Fibroblast of skin of right quadriceps (primary cell): ENCODE measurements at places on chromosomes 2 and 18.
A peak's percentile ranks its signal among the peaks of the same experiment; 100 is the strongest.

GRCh38 chr2:126638746-126639145, 17.2 kb upstream of the GYPC start:
- DNase-seq, result no peak

GRCh38 chr2:181848261-181848886, 43.2 kb upstream of the ITPRID2 start:
- DNase-seq, result peak; percentile 3

DNA sequence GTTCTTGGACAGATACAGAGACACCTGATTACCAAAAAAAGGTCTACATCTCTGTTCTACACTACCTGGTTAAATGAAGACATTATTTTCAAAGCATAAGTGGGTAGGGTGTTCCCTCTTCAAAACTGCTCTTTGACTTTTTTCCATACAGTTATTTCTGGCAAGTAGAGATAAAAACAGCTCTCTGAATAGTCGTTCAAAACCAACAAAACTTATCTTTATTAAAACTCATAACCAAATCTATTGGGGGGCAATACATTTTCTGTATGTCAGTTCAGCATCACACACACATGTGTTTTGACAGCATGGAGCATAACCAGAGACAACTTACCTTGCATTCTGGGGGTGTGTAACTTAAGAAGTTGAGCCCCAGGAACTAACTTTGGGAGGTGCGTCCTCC, 149.0 kb upstream of the EPC2 start:
- no peak for DNase-seq

DNA sequence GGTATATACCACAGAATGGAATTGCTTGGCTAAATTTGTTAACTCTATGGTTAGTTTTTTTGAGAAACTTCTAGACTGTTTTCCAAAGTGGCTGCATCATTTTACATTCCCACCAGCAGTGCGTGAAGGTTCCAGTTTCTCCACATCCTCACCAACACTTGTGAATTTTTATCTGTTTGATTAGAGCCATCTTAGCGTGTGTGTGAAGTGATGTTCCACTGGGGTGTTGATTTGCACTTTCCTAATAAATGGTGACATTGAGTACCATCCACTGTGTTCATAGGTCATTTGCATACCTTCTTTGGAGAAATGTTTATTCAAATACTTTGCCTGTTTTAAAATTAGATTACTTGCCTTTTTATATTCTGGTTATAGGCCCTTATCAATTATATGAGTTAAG, 37.5 kb upstream of the HS6ST1 start:
- no peak for DNase-seq

GRCh38 chr18:59096098-59096789, 43.4 kb upstream of the SEC11C start:
- DNase-seq, result no peak

GRCh38 chr2:232124309-232124708, 162.8 kb downstream of the DIS3L2 start:
- DNase-seq, result no peak

- DNase-seq, result no peak
Measured at GRCh38 chr18:55106906-55107305, 147.6 kb upstream of the CCDC68 start.

GRCh38 chr2:239765911-239766310, 259.2 kb downstream of the NDUFA10 start:
- DNase-seq, result no peak

- no peak for DNase-seq
Measured at GRCh38 chr18:69216321-69216720, 184.4 kb upstream of the DOK6 start.

GRCh38 chr2:56449002-56449431, 265.2 kb downstream of the CCDC85A start:
- DNase-seq, result peak; percentile 49

DNA sequence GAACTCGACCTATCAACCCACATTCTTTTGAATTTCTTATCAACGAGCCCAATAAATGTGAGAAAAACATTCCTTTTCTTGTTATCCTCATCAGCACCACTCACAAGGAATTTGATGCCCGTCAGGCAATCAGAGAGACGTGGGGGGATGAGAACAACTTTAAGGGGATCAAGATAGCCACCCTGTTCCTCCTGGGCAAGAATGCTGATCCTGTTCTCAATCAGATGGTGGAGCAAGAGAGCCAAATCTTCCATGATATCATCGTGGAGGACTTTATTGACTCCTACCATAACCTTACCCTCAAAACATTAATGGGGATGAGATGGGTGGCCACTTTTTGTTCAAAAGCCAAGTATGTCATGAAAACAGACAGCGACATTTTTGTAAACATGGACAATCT, 378.2 kb downstream of the STK39 start:
- no peak for DNase-seq

DNA sequence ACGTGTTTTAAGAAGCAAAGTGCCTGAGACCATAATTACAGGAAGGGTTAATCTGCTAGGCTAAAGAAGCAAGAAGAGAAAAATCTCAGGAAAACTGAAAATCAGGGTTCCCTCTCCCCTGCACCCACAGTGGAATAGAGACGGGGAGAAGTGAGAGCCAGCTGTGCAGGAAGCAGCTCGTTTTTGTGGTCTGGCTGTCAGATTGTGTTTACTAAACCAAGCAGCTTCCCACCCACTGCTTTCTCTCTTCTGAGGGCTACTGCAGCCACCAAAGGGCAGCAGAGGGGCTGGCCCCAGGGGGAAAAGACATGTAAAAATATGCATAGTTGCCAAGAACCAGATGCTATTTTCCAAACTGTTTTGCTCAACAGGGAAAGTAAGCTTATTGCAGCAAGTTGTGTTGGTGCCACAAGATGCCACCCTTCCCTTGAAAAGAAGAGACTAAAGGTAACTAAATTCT, 72.6 kb upstream of the THUMPD2 start:
- peak; percentile 82 for DNase-seq

DNA sequence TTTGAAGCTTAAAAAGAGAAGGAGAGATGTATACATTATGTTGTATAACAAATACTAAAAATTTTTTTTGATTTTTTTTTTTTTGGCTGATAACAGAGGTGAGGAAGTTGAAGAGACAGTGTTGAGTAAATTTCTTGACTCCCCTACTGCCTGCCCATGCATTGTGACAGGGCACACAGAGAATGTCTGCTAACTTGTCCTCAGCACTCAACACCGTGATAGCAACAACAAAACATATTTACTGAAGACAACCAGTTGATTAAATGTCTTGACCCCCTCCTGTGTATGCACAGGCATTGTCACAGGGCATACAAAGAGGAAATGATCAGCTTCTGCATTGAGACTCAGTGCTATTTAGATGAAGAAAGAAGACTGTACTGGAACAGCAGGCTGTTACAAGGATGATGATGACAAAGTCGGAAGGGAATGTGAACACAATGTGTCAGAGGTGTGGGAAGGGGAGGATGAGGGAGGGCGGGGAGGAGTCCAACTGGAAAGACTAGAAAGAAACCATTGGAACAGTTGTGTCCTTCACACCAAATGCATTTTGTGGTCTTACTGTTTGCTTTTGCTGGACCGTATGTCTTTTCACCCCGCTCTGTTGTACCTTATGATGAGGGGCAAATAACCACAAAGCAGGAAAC, 89.5 kb downstream of the CERS6 start:
- DNase-seq, result peak; percentile 91

- no peak for DNase-seq
Measured at GRCh38 chr18:48819781-48820482, 130.8 kb downstream of the SMAD7 start.

- DNase-seq, result no peak
Measured at GRCh38 chr2:45683292-45683691, 31.8 kb downstream of the PRKCE start.

- DNase-seq, result no peak
Measured at GRCh38 chr2:170227507-170227947, 49.6 kb downstream of the MYO3B start.

DNA sequence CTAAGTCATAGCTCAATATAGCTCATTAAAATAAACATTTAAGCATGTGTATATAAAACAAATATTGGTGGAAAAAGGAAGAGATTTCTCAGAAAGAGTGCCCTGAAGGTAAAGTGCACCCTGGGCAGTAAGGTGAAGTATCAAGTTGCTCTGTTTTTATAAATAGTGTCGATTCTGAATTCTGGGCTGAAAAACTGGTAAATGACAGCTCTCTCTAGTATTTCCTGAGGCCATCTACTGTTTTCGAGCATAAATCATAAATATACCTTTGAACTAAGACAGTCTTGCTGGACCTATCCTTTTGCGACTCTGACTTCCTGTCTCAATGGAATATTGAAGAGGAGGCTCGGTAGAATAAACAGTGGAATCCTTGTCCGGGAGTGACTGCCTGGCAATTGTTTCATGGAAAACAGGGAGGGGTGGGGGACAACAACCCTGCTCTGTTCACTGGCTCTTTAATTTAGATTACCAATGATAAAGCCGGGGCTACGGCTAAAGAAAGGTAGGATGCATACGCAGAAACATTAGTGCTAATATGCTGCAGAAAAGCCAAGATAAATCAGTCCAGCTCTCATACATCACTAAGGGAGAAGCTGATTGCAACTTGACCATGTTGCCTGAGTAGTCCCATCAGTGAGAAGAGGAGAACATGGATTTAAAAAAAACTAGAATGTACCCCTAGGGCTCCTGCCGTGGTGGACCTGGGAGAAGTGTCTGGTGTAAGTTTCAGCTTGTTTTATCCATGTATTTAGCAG, 124.1 kb downstream of the RAPGEF4 start:
- DNase-seq, result no peak

GRCh38 chr2:52414561-52415295, 1352.9 kb upstream of the CHAC2 start:
- no peak for DNase-seq

- DNase-seq, result no peak
Measured at GRCh38 chr2:3706892-3707291, 3.5 kb downstream of the DCDC2C start.

DNA sequence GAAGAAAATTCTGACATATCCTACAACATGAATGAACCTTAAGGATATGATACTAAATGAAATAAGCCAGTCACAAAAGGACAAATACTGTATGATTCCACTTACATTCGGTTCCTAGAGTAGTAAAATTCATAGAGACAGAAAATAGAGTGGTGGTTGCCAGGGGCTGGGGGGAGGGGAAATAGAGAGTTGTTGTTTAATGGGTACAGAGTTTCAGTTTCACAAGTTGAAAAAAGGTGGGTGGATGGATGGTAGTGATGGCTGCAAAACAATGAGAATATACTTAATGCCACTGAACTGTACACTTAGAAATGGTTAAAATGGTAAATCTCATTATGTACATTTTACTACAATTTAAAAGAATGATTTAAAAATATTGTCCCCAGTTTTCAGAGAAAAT, 53.3 kb upstream of the NFU1 start:
- no peak for DNase-seq

- DNase-seq, result peak; percentile 99
Measured at GRCh38 chr2:235050980-235051351, 99.1 kb downstream of the SH3BP4 start.

DNA sequence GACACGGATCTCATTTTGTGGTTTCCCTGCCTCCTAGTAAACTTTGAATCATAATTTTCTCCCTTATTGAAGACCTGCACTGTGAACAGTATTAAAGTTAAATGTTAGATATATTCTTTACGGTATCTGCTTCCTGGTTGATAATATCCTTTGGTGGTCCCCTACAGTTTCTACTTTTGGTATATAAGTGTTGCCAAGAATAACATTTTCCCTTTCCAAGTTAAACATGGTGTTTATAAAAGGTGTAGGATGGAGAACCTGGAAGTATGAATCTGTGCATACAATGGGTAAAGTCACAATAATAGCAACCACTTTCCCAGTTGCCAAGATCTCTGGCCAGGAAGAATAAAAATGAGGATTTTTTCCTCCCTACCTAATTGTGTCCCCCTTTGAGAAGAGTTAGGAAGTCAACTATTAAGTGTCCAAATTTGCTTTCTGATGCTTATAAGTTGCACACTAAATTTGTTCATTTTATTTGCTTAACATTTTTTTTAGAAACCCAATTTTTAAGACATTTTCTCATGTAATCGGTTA, 201.0 kb upstream of the STK17B start:
- DNase-seq, result no peak

DNA sequence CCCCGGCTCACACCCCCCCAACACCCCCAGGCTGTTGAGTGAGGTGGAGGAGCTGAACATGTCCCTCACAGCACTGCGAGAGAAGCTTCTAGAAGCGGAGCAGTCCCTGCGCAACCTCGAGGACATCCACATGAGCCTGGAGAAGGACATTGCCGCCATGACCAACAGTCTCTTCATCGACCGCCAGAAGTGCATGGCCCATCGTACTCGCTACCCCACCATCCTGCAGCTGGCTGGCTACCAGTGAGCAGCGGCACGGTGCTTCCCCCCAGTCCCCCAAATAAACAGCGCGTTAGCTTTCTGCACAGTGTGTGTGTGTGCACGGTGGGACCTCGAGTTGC, 5.3 kb downstream of the TEKT4 start:
- DNase-seq, result no peak

DNA sequence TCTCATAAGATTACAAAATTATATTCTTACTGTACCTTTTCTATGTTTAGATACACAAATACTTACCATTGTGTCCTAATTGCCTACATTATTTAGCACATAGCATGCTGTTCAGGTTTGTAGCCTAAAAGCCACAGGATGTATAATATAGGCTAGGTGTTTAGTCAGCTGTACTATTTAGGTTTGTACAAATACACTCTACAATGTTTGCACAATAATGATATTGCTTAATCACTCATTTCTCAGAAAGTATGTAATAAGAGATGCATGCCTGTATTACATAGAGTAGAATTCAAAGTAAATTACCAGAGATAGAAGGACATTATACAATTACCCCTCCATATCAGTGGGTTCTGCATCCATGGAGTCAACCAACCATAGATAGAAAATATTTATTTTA, 201.1 kb upstream of the COL3A1 start:
- DNase-seq, result peak; percentile 52

GRCh38 chr2:149018981-149019380, 19.5 kb upstream of the LYPD6B start:
- DNase-seq, result no peak

DNA sequence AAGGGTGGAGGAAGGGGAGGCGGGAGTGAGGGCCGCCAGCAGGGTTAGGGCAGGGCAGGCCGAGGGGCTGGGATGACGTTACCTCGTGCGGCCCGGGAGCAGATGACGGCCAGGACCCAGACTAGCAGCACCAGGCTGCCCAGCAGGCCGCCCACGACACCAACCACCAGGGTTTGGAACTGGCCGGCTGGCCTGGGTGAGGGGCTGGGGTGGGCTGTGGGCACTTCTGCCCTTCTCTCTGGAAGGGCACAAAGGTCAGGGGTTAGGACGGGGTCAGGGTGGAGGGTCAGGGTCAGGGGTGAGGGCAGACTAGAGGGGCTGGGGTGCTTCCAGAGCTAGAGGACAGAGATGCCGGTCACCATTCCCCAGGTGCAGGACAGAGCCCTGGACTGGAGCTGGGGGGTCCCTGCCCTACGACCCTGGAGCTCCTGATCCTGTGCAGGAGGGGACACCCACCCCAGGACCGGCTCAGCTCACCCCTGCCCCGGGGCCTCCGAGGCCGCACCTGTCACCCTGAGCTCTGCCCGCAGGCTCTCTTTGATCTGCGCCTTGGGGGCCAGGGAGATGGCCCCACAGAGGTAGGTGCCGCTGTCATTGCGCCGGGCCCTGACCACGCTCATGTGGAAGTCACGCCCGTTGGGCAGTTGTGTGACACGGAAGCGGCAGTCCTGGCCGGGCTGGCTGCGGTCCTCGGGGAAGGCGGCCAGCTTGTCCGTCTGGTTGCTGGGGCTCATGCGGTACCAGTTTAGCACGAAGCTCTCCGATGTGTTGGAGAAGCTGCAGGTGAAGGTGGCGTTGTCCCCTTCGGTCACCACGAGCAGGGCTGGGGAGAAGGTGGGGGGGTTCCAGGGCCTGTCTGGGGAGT, 6.3 kb downstream of the PDCD1 start:
- DNase-seq, result no peak
